ENCODE measurements at places on chromosomes 2 and 18. TPM values are rescaled to one million over a fixed set of nuclear protein-coding genes. Genes with fewer than 3 reads are reported as not detected.

GRCh38 chr2:145530653-145531052, 1010.7 kb upstream of the ZEB2 start:
- no peak for DNase-seq
- no peaks in the 10 kb centered on the region for H3K27me3 ChIP-seq
- H3K4me3 ChIP-seq: no peak overlapping the region

DNA sequence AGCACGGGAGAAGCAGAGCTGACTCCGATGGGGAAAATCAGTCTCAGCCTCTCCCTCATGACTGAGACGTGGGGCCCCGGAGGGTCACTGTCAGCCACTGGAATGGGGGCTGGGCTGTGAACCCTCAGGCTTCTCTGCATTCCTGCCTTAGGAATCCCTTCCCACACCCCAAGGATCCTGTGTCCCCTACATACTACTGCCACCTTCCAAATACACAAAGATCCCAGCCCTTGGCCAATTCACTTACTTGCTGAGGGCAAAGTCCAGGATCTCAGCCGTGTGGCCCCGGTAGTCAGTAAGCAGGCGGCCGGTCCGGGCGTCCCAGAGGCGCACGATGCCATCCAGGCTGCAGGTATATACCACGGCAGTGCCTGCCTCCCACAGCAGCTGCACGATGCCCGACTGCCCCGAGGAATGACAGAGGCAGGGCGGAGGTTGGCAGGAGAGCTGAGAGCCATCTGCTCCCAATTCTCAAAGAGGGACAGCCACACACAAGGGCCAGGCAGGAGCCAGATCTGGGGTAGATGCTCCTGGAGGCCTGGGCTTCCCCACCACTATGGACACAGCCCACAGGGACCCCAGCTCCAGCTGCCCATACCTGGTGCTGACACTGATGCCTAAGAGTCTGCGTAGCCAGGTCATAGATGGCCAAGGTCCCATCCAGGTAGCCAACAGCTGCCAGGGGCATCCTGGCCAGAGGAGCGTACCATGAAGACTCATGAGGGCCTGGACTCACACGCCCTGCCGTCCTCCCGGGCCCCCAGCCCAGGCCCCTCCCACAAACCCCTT, 4.2 kb downstream of the GPBAR1 start:
- peaks cover 12% of the 10 kb centered on the region for H3K4me1 ChIP-seq
- no peak overlapping the region for H3K27ac ChIP-seq
- DNase-seq: no peak
- no peaks in the 10 kb centered on the region for H3K27me3 ChIP-seq
- H3K36me3 ChIP-seq: peaks cover 33% of the 10 kb centered on the region

GRCh38 chr2:131036696-131037397, 56.4 kb downstream of the FAM168B start:
- DNase-seq: no peak
- H3K27me3 ChIP-seq: peaks cover 49% of the 10 kb centered on the region
- H3K36me3 ChIP-seq: no peaks in the 10 kb centered on the region
- H3K27ac ChIP-seq: no peak overlapping the region

- H3K27ac ChIP-seq: no peak overlapping the region
- no peak for DNase-seq
- no peaks in the 10 kb centered on the region for H3K4me1 ChIP-seq
- no peaks in the 10 kb centered on the region for H3K36me3 ChIP-seq
- no peaks in the 10 kb centered on the region for H3K27me3 ChIP-seq
- no peak overlapping the region for H3K4me3 ChIP-seq
These were observed 24.8 kb downstream of the KCNK3 start for GRCh38 chr2:26717362-26717761.

DNA sequence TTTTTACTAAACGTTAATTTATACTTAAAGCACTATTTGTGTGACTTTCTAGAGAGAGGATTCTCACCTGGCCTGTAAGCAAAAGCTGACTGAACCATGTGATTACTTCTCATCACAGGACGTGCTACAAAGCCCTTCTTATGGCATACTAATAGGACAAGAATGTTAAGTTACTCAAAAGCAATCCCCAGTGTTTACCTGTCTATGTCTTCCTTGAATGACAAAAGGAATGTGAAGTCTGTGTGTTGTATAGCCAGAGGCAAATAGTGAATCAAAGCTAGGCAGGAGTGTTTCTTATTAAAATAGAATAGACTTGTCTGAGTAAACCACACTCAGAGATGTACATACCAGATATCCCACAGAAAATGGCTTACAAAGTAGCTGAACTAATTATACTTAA, 1465.5 kb downstream of the SUCLG1 start:
- H3K4me3 ChIP-seq: no peak overlapping the region
- H3K36me3 ChIP-seq: no peaks in the 10 kb centered on the region
- no peaks in the 10 kb centered on the region for H3K27me3 ChIP-seq
- H3K27ac ChIP-seq: no peak overlapping the region
- DNase-seq: no peak
- H3K4me1 ChIP-seq: no peaks in the 10 kb centered on the region

- no peak overlapping the region for H3K4me3 ChIP-seq
- H3K36me3 ChIP-seq: no peaks in the 10 kb centered on the region
- no peak for DNase-seq
- no peak overlapping the region for H3K27ac ChIP-seq
- H3K4me1 ChIP-seq: no peaks in the 10 kb centered on the region
- H3K27me3 ChIP-seq: peaks cover 12% of the 10 kb centered on the region
These were observed 90.0 kb upstream of the TNP1 start for GRCh38 chr2:216949700-216950413.

DNA sequence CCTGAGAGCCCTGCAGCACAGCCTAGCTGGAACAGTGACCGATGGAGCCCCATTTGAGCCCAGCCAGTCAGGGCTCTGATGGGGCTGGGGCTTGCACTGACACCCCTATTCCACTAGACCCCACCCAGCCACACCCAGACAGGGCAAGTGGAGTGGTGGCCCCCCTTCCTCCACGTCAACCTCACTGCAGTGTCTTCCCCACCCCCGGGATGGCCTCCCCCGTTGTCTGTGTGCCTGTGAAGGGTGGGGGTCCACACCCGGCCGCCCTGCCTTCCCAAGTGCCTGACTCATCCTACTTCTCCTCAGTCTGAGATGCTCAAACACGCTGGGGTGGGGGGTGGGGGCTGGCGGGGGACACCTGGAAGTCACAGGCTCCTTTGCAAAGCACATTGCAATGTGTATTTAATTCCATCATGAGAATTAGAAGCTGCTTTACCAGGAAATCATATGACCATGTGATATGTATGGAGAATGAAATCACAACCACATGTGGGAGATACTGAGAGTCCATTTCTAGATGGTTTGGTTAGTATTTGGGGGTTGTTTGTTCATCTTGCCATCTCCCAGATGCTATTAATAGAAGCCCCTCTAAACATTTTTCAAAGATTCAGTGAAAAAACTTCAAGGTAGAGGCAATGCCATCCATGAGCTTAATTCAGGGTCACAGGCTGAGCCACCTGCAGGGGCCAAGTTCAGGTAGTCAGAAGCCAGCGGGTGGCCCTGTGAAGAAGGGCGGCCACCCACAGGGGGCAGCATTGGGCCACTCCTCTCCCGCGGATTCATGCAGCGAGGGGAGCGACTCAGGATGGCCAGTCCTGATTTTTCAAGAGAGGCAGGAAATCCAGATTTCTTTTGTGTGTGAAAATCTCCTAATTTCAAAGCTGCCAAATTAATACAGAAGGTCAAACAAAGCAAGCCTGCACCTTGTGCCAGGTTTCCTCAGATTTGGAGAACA, 22.7 kb upstream of the GMPPA start:
- peaks cover 4% of the 10 kb centered on the region for H3K4me1 ChIP-seq
- no peaks in the 10 kb centered on the region for H3K36me3 ChIP-seq
- DNase-seq: peak; percentile 39
- peaks cover 4% of the 10 kb centered on the region for H3K27me3 ChIP-seq

GRCh38 chr18:25103468-25104155, 248.4 kb downstream of the ZNF521 start:
- H3K36me3 ChIP-seq: no peaks in the 10 kb centered on the region
- no peaks in the 10 kb centered on the region for H3K27me3 ChIP-seq
- DNase-seq: no peak

GRCh38 chr2:48433682-48434081, 96.3 kb upstream of the STON1 start:
- H3K27ac ChIP-seq: no peak overlapping the region
- H3K27me3 ChIP-seq: peaks cover 4% of the 10 kb centered on the region
- H3K4me1 ChIP-seq: peaks cover 9% of the 10 kb centered on the region

GRCh38 chr2:101947374-101947773, 44.4 kb upstream of the IL1R2 start:
- no peaks in the 10 kb centered on the region for H3K27me3 ChIP-seq
- no peak for DNase-seq
- H3K36me3 ChIP-seq: no peaks in the 10 kb centered on the region
- H3K4me3 ChIP-seq: no peak overlapping the region

- no peaks in the 10 kb centered on the region for H3K27me3 ChIP-seq
- no peak overlapping the region for H3K27ac ChIP-seq
- peaks cover 49% of the 10 kb centered on the region for H3K4me1 ChIP-seq
- no peak overlapping the region for H3K4me3 ChIP-seq
These were observed 2.5 kb downstream of the APLF start for GRCh38 chr2:68469935-68470334.

Gene MYO1B
- total RNA-seq: 7.0 TPM

Gene CKAP2L
- 27.2 TPM for total RNA-seq

DNA sequence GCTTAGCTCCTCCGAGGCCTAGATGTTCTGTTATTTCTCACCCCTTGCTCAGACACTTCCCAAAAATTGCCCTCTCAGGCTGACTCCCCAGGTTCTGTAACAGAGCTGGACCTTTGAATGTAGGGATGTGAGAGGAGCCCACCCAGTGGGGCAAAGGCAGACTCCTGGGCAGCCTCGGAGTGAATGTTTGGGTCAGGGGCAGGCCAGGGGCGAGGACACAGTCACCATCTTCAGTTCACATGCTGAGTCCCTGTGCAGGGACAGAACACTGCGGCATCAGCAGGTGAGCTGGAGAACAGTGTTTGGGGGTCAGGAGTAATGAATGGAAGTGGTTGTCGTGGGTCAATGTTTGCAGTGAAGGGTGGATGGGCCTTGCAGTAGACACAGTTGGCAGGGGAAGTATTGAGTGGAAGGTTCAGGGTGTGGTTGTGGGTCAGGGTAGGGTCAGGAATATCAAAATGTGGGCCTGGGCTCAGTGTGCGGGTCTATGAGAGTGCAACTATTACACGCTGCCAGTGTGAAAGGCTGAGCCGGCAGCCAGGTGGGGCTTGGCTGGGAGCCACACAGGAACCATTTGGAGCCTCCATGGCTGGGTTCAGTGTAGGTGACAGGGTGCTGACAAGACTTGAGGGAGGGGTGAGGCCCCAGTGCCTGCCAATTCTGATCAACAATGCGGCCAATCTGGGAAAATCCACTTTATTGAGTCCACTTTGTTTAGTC, 4.4 kb downstream of the IHH start:
- DNase-seq: no peak
- H3K36me3 ChIP-seq: no peaks in the 10 kb centered on the region
- peaks cover 37% of the 10 kb centered on the region for H3K27me3 ChIP-seq
- H3K4me3 ChIP-seq: no peak overlapping the region

- no peak overlapping the region for H3K27ac ChIP-seq
- no peaks in the 10 kb centered on the region for H3K36me3 ChIP-seq
- H3K4me3 ChIP-seq: no peak overlapping the region
- H3K27me3 ChIP-seq: peaks cover 13% of the 10 kb centered on the region
These were observed 8.4 kb downstream of the PTPRM start for GRCh38 chr18:7575465-7576028.

DNA sequence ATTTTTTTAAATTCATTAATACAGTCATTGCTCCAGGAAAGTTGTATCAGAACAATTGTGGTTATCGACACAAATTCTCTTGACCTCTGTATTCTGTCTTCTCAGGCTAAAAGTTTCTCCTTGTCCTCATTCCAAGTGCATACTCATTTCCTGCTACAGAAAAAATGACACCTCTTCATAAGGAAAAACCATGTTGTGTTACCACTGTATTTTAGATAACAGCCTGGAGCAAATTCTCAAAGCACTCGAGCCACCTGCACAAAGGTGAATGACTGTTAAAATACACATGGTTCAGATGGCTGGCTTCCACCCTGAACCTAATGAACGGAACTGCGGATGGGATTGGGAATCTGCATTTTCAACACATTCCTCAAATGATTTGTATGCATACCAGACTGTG, 586.5 kb downstream of the EPHA4 start:
- H3K27me3 ChIP-seq: no peaks in the 10 kb centered on the region
- H3K4me3 ChIP-seq: no peak overlapping the region
- no peaks in the 10 kb centered on the region for H3K4me1 ChIP-seq
- DNase-seq: no peak

- H3K27ac ChIP-seq: no peak overlapping the region
- no peak overlapping the region for H3K4me3 ChIP-seq
- peaks cover 42% of the 10 kb centered on the region for H3K36me3 ChIP-seq
- peaks cover 58% of the 10 kb centered on the region for H3K4me1 ChIP-seq
These were observed 77.6 kb downstream of the EPC2 start for GRCh38 chr2:148721991-148722777.

Gene CNDP1
- 0.09 TPM for total RNA-seq

DNA sequence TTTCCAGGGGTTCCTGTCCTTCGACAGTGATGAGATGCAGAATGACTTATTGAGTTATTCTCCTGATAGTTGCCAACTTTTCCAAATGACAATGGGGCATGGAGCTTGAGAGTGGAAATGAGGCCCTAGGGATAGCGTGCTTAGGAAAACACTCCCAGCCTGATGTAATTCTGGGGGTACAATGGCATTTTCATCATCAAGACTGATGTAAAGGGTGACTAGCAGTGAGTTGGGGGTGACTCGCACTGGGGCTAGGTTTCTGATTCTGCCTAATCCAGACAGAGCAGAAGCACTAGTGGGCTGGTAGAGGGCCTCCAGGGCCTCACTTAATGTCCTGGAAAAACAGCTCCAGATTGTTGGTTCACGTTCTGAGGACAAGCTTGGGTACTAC, 34.0 kb upstream of the IL37 start:
- H3K27me3 ChIP-seq: peaks cover 19% of the 10 kb centered on the region
- DNase-seq: no peak
- H3K4me1 ChIP-seq: peaks cover 20% of the 10 kb centered on the region

DNA sequence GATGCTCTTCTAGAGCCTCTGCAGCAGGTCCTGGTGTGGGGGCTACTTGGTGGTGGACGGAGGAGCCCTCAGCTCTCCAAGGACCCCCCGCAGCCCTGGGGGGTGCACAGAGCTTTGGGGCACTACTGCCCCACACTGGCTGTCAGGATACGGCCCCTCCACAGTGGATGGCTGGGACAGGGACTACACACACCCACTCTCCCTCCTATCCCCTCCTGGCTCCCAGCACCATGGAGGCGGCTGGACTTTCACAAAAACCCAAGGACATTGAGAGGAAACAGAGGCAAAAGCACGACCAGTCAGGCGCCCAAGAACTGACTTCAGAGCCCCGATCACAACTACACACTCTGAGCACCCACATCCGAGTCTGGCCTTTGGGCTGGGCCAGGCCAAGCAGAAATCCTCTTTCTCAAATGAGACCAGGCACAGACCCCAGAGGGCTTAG, 12.6 kb downstream of the GPR35 start:
- peaks cover 21% of the 10 kb centered on the region for H3K36me3 ChIP-seq
- H3K4me3 ChIP-seq: no peak overlapping the region
- no peak for DNase-seq
- no peak overlapping the region for H3K27ac ChIP-seq

DNA sequence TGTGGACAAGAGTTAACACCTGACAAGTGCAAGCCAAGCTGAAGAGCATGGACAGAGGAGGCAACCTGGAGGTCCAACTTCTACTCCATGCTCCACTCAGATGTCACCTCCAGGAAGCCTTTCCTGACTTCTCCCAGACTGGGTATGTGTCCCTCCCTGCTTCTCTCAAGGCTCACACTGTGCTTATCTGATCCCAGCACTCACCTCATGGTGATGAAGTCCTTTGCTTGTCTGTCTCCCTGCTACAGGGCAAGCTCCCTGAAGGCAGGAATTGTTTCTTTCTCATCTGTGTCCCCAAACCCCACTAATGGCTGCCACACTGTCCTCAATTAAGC, 2.7 kb upstream of the SLC30A3 start:
- DNase-seq: no peak
- H3K36me3 ChIP-seq: no peaks in the 10 kb centered on the region
- H3K4me1 ChIP-seq: peaks cover 18% of the 10 kb centered on the region
- H3K27me3 ChIP-seq: peaks cover 42% of the 10 kb centered on the region
- no peak overlapping the region for H3K27ac ChIP-seq
